Foreskin melanocyte (primary cell): ENCODE measurements at places on chromosomes 12 and 14.

- DNase-seq = no peak
Measured at GRCh38 chr14:71244341-71244740, 337.1 kb downstream of the PCNX1 start.

DNA sequence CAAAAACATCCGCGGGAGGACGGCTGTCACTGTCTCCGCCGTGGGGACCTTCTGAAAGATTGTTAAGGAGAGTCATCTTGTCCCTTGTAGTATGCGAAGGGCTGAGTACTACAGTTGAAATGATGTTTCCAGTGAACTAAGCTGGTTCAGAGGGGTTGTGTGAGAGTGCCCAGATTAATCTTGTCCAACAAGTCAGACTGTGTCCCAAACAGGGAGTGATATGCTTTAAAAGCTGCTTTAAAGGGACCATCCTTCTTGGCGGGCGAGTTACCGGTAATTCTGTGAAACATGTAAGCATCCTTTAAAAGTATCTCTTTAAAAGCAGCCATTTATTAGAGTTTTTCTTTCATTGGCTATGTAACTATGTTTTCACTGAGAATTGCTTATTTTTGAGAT is 1.1 kb downstream of the WDR20 start:
- no peak for DNase-seq

DNA sequence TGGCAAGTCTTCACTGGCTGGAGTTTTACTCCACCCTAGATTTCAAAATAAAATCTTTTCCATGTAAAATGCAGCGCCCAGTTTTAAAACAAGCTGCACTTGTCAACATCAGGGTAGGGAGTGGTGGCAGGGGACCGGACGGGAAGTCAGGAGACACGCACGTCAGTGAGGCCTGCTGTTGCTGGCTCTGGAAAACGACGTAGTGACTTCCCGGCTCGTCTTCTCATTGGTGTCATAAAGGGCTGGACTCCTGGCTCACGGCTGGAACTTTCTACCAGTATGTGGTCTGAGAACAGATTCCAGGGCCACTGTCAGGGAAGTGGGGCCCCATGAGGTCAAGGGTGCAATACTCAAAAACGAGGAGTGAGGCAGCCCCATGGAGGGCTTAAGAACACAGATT is 64.2 kb upstream of the FOXN3 start:
- DNase-seq = no peak

DNA sequence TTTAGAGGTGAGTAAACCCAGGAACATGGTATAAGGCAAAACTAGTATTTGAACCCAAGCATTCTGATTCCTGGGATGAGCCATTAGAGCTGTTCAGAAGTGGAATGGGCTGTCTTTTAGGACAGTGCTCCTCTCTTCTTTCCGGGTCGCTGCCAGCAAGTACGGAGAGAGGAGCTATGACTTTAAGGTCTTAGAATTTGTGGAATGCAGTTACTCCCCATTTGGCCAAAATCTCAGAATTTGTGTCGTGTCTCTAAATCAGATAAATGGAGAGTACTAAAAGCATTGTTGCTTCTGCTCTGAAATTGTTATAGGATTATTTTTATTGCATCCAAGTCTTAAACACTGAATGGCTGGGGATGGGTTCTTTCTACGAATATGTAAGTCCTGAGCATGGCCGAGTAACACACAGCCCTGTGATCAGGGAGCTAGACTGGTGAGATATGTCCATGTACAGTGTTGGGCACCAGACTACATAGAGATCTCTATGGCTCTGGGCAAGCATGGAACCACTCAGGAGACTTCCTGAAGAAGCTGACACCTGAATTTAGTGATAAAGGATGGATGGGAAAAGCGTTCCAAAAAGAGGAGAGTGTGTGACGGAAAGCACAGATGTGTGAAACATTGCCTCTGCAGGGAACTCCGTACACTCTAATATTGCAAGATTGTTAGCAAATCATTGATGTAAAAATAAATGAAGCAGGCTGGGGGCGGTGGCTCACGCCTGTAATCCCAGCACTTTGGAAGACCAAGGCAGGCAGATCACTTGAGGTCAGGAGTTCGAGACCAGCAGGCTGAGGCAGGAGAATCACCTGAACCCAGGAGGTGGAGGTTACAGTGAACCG is 184.7 kb downstream of the SRGAP1 start:
- no peak for DNase-seq

GRCh38 chr12:106113446-106113823 is 25.3 kb downstream of the NUAK1 start:
- no peak for DNase-seq

GRCh38 chr12:106687672-106688071 is 86.8 kb upstream of the RIC8B start:
- no peak for DNase-seq
